ENCODE measurements at places on chromosomes 4 and X. TPM values are rescaled to one million over a fixed set of nuclear protein-coding genes. Genes with fewer than 3 reads are reported as not detected.

DNA sequence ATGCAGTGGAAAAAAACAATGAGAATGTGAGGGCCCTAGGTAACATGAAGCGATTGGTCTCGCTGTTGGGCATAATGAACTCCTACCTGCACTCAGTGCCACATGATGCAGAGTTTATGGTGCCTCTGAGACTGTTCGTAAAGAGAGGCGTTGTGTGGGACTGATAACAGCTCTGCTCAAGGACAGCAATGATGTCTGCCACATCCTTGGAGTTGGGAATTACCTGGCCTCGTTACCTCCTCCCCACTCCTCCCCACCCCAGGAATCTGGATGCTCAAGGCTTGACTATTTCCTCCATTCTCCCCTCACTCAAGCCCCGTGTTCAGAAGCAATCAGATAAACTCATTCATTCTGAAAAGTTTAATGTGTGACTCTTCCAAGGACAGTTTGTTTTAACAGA lies 148.0 kb upstream of the JADE1 start:
- H3K36me3 ChIP-seq: no peaks in the 10 kb centered on the region
- H3K4me3 ChIP-seq: no peak overlapping the region
- H3K4me1 ChIP-seq: peaks cover 18% of the 10 kb centered on the region
- no peaks in the 10 kb centered on the region for H3K27me3 ChIP-seq
- peak overlapping the region; percentile 75 for H3K27ac ChIP-seq

DNA sequence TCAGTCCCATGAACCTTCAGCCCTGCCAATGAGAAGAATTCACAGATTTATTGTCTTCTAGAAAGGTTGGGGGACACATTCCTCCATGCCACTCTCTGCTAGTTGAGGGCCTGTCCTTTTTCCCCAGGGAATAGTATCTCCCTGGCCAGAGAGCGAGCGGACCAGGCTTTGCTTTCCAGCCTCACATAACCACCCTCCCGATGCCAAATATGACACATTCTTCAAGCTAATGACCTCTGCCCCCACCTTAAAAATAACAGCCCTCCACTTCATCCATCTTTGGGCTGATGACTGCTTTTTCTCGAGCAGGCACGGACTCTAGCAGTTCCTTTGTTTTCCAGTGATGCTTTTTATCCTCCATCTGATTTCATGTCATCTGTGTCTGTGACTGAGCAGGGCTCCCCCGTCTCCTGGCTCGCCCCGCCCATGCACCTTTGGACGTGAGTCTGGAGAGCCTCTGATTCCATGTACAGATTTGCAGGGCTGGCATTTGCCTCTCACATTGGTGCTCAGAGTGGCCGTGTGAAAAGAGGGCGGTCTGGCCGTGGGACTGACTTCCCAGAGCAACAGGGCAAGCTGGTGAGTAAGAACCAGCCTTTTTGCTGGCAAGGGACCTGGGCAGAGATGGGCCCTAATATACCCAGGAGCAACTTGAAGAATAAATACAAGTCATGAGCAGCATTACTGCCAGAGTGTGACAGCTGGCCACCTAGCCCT lies 279.8 kb downstream of the BCOR start:
- no peaks in the 10 kb centered on the region for H3K4me1 ChIP-seq
- H3K27me3 ChIP-seq: no peaks in the 10 kb centered on the region
- H3K36me3 ChIP-seq: no peaks in the 10 kb centered on the region
- no peak overlapping the region for H3K4me3 ChIP-seq

DNA sequence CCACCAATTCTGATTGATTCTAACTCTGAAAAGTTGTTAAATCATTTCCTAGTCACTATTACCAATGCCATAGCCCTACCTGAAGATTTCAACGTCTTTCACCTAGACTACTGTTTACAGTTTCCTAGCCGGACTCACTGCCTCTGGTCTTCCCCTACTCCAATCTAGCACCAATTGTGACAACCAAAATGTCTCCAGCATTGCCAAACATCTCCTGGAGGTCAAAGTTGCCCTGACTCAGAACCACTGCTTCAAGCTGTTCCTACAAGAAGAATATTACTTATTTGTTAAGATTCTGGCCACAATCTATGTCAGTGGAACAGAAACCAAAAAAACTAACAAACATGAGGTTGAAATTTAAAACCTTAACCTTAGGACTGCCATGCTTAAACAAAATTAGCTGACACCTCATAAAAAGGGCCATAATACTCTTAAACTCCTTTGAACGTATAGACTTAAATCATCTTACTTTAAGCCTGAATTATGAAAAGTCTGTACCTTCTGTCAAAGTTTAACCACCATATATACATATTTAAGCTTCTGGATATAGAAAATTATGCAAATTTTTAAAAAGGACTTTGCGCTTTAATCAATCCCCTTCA lies 2.1 kb downstream of the PDS5A start:
- no peak overlapping the region for H3K27ac ChIP-seq
- H3K27me3 ChIP-seq: no peaks in the 10 kb centered on the region
- H3K36me3 ChIP-seq: no peaks in the 10 kb centered on the region

DNA sequence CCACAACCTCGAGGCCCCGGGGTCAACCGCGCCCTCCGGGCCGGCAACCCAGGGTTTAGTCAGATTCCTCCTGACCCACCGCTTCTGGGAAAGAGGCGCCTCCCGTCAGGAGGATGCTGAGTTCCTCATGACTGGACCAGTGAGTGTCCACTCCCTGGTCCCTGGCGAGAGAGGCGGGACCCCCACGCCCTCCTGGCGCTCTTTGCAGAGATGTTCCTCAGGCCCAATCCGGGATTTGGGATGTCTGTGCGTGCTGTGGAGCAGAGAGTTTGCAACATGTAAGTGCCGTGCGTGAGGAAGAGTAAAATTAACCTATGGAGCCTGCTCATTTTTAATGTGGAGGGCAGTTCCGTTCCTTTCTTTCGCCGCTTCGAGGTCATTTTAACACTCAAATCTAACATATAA lies 824 bp upstream of the UGDH start:
- DNase-seq: no peak
- H3K4me1 ChIP-seq: no peaks in the 10 kb centered on the region
- H3K27me3 ChIP-seq: no peaks in the 10 kb centered on the region
- peak overlapping the region; percentile 97 for H3K4me3 ChIP-seq
- H3K36me3 ChIP-seq: peaks cover 11% of the 10 kb centered on the region

GRCh38 chrX:48831909-48832291 lies 3.5 kb downstream of the PCSK1N start:
- no peak overlapping the region for H3K4me3 ChIP-seq
- no peak overlapping the region for H3K27ac ChIP-seq
- H3K27me3 ChIP-seq: no peaks in the 10 kb centered on the region
- no peak for DNase-seq

MTNR1A gene
- total RNA-seq: not detected

GRCh38 chr4:81214144-81214880 lies 710 bp downstream of the PRKG2 start:
- peaks cover 15% of the 10 kb centered on the region for H3K4me1 ChIP-seq
- no peaks in the 10 kb centered on the region for H3K27me3 ChIP-seq
- H3K4me3 ChIP-seq: no peak overlapping the region
- no peaks in the 10 kb centered on the region for H3K36me3 ChIP-seq
- peak overlapping the region; percentile 94 for H3K27ac ChIP-seq

DNA sequence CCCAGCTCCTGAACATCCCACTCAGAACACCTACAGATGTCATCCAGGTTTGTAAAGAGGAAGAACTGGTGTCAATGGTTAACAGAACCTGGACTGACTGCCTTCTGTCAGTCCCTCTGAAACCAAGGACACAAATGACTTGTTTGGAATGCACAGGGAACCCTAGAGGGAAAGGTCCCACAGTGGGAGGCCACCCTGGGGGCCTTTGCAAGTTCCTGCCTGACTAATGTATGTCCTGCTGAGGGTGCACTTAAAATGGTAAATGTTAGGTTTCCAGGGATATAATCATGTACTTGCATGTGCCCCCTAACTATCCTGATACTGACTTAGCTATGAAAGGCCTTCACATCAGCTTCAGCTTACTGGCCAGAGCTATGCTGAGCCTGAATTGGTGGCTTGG lies 15.0 kb upstream of the XAGE2 start:
- H3K4me3 ChIP-seq: no peak overlapping the region
- no peaks in the 10 kb centered on the region for H3K36me3 ChIP-seq
- H3K4me1 ChIP-seq: no peaks in the 10 kb centered on the region
- H3K27ac ChIP-seq: no peak overlapping the region
- no peak for DNase-seq

LONRF3 gene
- 10.7 TPM for total RNA-seq

GRCh38 chr4:182010876-182011275 lies 232.3 kb upstream of the TENM3 start:
- no peak overlapping the region for H3K4me3 ChIP-seq
- H3K27me3 ChIP-seq: no peaks in the 10 kb centered on the region
- H3K27ac ChIP-seq: no peak overlapping the region
- DNase-seq: no peak
- no peaks in the 10 kb centered on the region for H3K4me1 ChIP-seq

DNA sequence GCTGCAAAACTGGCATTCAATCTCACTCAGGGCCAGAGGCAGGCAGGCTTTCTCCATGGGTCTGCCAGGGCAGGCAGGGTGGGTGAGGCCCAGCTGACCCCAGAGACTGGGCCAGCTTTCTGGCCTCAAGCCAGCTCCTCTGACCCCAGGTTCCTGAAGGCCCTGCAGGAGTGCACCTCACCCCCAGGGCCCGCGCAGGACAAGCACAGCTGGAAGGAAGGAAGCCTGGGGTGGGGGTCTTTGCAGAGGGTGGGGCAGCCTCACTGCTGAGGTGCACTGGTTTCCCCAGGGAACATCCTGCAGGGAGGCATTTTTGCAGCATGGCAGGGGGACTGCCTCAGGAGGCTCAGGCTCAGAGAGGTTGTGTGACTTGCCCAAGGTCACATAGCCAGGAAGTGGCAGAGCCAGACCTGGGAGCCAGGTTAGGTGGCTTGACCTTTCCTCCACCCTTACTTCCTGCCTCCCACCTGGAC lies 31.5 kb upstream of the AFAP1 start:
- no peak for DNase-seq
- no peaks in the 10 kb centered on the region for H3K36me3 ChIP-seq
- peak overlapping the region; percentile 41 for H3K4me3 ChIP-seq
- peak overlapping the region; percentile 71 for H3K27ac ChIP-seq
- peaks cover 7% of the 10 kb centered on the region for H3K4me1 ChIP-seq

DNA sequence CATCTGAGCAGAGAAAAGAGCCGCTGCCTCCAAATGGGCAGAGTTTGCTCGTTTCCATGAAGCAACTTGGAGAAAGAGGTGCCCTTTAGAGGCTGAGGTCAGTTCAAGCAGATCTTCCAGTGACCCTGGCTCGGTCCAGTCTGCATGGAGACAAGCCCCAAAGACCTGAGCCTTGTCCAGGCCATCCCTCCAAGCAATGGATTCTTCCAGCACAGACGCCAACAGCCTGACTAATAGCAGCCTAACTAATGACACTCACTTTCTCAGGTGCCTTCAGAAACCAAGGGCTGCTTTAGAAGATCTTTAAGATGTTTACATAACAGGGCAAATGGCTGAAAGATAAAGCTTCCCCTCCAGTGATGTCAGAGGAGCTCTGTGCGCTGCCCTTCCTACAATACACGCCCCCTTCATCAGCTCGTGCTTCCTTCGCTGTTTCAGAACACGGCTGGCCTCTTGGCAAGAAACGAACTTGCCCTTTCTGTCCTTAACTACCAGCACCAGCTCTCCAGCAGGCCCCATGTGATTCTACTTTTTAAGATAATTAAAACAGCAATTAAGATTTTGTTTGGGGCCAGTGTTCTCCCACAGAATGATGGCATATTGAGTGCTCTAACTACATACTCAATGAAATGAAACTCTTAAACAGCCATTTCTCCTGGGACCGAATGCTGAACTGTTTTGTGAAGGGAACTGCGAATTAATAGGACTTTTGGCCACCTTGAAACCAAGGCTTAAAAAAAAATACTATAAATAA lies 119.0 kb downstream of the GPR143 start:
- no peaks in the 10 kb centered on the region for H3K27me3 ChIP-seq
- no peak overlapping the region for H3K27ac ChIP-seq
- H3K4me3 ChIP-seq: no peak overlapping the region
- no peaks in the 10 kb centered on the region for H3K4me1 ChIP-seq
- H3K36me3 ChIP-seq: no peaks in the 10 kb centered on the region

- no peak overlapping the region for H3K4me3 ChIP-seq
- no peaks in the 10 kb centered on the region for H3K36me3 ChIP-seq
- H3K27ac ChIP-seq: no peak overlapping the region
- no peaks in the 10 kb centered on the region for H3K27me3 ChIP-seq
- DNase-seq: no peak
Measured at GRCh38 chrX:135340831-135341230, 31.6 kb downstream of the ETDC start.

ARHGAP24 gene
- total RNA-seq: 24.3 TPM

TMEM156 gene
- 14.9 TPM for total RNA-seq

SPARCL1 gene
- 120 TPM for total RNA-seq

DNA sequence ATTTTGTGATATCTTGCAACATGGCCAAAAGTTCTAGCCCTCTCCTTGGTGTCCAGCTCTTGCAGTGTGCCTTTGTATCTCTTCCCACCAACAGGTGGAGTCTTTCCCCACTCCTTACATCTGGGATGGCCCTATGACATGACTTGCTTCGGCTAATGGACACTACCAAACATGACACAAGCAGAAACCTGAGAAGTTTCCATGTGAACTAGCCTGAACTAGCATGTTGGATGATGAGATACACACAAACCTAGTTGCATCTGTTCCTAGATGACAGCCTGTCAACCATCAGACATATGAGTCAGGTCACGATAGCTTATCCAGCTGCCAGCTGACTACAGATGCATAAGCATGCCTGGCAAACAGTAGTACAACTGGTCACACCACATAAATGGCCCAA lies 207.5 kb upstream of the FTHL17 start:
- H3K36me3 ChIP-seq: no peaks in the 10 kb centered on the region
- H3K27me3 ChIP-seq: no peaks in the 10 kb centered on the region
- H3K4me3 ChIP-seq: no peak overlapping the region

GRCh38 chrX:49202022-49202421 lies 2.0 kb upstream of the SYP start:
- DNase-seq: no peak
- H3K27ac ChIP-seq: no peak overlapping the region
- H3K4me1 ChIP-seq: no peaks in the 10 kb centered on the region
- no peaks in the 10 kb centered on the region for H3K36me3 ChIP-seq
- H3K27me3 ChIP-seq: no peaks in the 10 kb centered on the region

SPINK2 gene
- total RNA-seq: not detected

SSX1 gene
- not detected for total RNA-seq

GRCh38 chr4:61251129-61251528 lies 51.0 kb downstream of the ADGRL3 start:
- H3K27me3 ChIP-seq: no peaks in the 10 kb centered on the region
- no peaks in the 10 kb centered on the region for H3K36me3 ChIP-seq
- no peak overlapping the region for H3K4me3 ChIP-seq

DNA sequence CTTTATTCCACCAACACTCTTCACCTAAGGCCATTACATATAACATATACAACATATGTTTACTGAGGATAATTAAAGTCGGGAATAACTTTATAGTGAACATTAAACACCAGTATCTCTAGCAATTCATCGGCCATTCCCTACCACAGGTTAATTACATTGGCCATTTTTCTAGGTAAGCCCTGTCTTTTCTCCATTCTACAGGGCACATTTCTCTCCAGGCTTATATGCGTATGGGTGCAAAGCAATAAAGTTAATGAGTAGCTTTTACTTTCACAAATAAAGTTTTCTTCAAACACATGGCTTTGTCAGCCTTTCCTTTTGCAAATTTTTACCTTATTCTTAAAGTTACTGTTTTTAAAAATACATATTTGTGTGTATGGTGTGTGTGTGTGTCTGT lies 111.9 kb upstream of the IQCM start:
- no peaks in the 10 kb centered on the region for H3K4me1 ChIP-seq
- no peak for DNase-seq
- no peak overlapping the region for H3K4me3 ChIP-seq
- no peaks in the 10 kb centered on the region for H3K36me3 ChIP-seq
- H3K27ac ChIP-seq: no peak overlapping the region

Measured in Peyer's patch (tissue), 4 donors.